ENCODE measurements at places on chromosomes 1 and 21.

DNA sequence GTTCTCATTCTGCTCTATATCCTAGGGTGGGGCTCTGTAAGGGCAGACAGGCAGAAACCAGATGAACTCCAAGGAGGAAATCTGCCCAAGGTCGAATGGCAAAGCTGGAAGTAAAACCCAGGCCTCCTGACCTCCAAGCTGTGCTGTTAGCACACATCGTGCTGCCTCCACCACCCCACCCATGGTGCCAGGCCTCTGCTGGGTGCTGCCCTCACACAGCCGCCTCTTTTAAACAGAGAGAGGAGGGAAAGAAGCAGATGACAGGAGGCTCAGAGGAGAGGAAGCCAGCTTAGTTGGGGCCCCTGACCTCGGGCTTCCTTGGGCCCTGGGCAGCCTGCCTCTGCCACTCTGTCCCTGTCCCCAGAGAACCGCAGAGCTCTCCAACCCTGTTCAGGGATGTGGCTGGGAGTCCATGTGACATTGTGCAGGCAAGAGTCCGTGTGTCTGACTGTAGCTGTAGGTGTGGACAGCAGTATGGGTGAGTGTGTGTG is 1.1 kb downstream of the SYNC start:
- no peak for DNase-seq

DNA sequence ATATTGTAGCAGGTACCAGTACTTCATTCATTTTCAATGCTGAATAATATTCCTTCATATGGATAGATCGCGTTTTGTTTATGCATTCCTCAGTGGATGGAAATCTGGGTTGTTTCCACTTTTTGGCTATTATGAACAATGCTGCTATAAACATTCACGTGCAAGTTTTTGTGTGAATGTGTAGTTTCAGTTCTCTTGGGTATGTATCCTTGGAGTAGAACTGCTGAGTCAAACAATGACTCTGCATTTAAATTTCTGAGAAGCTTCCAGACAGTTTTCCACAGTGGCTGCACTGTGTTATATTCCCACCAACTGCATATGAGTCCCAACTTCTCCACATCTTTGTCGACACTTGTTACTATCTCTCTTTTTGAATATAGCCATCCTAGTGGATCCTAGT is 138.0 kb upstream of the KLHDC7A start:
- no peak for DNase-seq

- no peak for DNase-seq
Observed at GRCh38 chr1:247332623-247333361, 1.1 kb upstream of the ZNF496 start.

DNA sequence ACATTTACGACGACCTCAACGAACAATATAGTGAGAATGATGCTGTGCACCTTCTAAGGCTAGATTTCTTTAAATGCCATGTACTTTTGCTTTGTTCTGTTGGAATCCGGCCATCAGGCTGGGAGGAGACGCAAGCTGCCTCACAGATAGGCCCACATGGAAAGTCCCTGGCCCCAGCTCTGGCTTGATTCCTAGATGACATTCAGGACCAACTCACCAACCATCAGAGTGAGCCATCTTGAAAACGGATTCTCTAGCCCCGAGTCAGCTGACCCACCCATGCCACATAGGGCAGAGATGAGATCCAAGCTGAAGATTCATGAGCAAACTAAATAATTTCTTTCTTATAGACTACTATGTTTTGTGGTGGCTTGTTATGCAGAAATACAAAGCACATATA is 164.4 kb downstream of the ZNF281 start:
- no peak for DNase-seq

DNA sequence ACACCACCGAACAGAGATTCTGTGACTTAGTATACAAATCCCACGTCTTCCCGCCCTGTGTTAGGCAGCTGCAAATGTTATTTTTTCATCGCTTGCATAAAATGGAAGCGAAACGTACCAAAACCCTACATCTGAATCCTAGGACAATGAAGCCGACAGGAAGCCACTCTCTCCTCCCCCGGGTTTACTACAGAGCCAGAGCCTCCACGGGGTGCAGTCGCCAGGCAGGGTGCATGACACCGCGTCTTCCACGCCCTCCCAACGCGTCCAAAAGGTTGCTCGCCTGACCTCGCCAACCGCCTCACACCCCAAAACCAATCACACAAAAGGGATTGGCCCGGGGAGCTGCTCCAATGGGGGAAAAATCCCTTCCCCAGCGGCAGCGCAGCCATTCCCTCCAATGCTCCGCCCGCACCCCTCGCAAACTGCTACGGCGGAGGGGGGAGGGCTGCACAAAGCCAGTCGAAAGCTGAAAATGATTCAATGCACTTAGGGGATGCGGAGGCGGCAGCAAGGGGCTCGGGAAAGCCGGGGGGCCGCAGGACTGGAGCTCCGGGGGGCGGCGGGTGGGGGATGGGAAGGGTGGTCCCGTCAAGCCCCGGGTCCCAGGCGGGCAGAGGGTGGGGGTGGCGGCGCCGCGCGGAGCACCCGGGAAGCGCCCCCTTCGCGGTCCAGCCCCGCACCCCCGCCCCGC is 701 bp downstream of the CEP170 start:
- peak; percentile 68 for DNase-seq

GRCh38 chr1:21875621-21876063 is 61.5 kb downstream of the HSPG2 start:
- no peak for DNase-seq

- DNase-seq = no peak
Observed at GRCh38 chr21:29034678-29035077, 10.2 kb downstream of the USP16 start.

- DNase-seq = no peak
Observed at GRCh38 chr1:186149591-186149990, 225.5 kb downstream of the TPR start.

DNA sequence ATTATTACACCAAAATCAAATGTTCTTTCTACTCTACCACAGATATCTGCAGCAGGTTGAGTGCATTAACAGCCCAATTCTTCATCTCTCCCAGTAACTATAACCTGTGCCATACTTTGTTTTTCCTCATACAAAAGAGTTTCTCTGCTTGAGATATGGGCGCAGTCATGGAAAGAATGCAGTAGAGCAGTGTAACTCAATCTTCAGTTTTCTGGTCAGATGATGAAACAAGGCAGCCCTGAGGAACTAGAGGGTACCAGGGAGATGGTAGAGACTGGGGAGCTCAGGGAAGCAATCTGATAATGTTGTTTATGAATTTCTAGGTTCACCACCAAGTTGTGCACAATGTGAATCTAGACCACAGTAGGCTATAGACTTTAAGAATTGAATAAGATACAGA is 39.6 kb downstream of the ASPM start:
- DNase-seq = no peak

GRCh38 chr1:159177272-159177907 is 6.0 kb downstream of the CADM3 start:
- DNase-seq = peak; percentile 22

DNA sequence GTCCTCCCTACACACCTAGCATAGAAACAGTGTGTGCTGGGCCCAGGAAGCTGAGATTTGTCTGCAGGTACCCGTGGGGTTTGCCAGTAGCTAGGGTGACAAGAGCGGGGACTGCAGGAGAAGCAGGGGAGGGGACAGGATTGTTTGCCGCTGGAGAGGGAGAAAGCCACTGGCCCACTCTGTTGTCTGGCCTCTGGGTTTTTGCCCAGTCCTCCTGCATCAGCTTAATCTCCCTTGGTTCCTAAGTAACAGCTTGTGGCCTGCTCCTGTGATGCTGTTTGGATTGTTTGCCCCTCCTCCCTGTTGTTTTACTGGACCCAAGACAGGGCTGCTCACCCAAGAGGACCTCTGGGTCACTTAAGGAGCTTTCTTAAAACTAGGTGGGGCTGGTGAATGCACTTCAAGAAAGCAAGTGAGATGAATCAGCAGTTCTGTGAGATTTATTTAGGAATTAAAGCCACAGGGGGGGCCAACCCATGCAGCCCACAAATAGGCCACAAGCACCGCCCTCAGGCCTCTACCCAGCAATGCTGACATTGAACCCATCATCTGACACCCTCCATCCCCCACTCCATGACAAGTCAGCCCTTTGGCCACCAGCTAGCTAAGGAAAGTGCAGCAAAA is 142.8 kb downstream of the ZZZ3 start:
- no peak for DNase-seq

- no peak for DNase-seq
Observed at GRCh38 chr1:113394043-113394862, 3.9 kb downstream of the MAGI3 start.

GRCh38 chr1:45326627-45327623 is at the start of gene HPDL:
Gene HPDL (plus strand): TSS chr1:45326895. CDS start chr1:45327149, 254 bp downstream.
- DNase-seq = peak; percentile 83

DNA sequence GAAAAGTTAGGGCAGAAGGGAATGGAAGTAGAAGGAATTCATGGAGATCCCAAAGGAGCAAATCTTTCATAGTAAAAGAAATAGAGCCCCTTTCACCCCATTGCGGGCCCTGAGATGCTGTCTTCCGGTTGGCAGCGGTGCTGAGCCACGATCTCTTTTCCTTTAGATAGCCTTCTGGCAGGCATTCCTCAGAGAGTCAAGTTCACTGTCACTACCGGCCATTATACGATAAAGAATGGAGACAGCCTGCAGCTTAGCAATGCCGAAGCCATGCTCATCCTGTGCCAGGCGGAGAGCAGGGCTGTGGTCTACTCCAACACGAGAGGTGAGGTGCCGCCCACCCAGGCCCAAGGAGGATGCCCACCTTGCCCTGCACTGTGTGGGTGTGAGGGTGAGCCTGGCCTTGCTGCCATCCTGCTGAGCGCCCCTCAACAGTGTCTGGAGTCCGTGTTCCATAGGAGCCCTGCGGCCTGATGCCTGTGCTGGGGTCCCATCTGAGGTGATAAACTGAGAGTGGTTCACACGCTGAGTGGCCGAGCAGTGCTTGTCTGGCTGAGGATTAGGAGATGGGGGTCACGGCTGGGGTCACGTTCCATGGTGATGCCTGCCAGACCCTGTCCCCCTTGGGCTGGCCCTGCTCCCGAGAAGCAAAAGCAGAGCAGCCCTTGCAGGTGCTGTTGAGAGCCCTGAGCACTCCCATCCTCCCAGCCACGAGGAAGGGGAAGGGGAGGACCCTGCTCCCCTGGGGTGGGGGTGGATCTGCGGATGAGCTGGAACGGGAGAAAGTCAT is 20.4 kb upstream of the PWP2 start:
- DNase-seq = no peak

GRCh38 chr1:43066578-43066977 is 105.5 kb downstream of the EBNA1BP2 start:
- no peak for DNase-seq

DNA sequence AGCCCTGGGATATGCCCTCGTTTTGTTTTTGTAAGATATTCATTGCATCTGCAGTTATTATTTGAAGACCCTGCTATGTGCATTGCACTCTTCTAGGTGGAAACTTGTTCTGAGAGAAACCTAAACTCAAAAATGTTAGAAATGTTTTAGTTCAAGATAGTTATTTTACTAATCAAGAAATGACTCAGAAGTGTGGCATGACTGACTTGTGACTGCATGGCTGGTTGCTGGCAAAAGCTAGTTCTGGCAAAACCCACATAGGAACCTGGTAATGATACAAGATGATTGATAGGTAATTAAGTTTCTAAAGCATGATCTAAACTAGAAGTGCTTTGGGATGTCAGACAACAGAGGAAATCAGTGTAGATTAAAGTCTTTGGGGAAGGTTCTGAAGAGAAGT is 33.8 kb upstream of the NFASC start:
- no peak for DNase-seq

- DNase-seq = no peak
Observed at GRCh38 chr1:232550007-232550406, 79.9 kb downstream of the SIPA1L2 start.

GRCh38 chr1:180155182-180155682 is 563 bp downstream of the QSOX1 start:
- no peak for DNase-seq

GRCh38 chr1:246459221-246459620 is 47.9 kb downstream of the SMYD3 start:
- no peak for DNase-seq

GRCh38 chr1:1164701-1165451 is 8.8 kb upstream of the TTLL10 start:
- DNase-seq = no peak

DNA sequence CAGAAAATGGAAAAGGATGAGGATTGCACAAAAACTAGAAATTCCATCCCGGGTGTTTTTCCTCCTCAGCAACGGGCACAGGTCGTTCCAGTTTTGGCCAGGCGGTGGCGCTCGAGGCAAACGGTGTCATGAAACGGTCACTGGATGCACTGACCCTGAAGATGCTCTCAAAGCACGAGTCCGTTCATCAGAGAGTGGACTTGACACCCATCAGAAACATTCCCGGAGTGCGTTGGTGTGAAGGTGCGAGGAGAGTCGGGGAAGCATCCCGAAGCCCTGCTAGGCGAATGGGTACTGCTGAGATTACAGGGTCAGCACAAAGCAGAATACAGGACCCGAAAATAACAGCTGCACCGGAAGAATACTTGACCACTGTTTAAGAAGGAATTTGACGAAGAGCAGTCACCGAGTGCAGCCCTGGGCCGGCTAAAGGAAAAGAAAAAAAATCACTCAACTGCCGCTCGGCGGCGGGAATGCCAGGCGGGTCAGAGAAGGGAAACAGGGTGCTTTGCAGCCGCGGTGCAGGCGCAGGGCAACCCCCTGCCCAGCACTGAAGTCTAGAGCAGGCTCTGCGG is 71.7 kb upstream of the ETS2 start:
- peak; percentile 87 for DNase-seq

- no peak for DNase-seq
Observed at GRCh38 chr1:158084336-158084735, 90.9 kb downstream of the KIRREL1 start.

GRCh38 chr1:170885551-170885950 is 49.8 kb upstream of the MROH9 start:
- no peak for DNase-seq

DNA sequence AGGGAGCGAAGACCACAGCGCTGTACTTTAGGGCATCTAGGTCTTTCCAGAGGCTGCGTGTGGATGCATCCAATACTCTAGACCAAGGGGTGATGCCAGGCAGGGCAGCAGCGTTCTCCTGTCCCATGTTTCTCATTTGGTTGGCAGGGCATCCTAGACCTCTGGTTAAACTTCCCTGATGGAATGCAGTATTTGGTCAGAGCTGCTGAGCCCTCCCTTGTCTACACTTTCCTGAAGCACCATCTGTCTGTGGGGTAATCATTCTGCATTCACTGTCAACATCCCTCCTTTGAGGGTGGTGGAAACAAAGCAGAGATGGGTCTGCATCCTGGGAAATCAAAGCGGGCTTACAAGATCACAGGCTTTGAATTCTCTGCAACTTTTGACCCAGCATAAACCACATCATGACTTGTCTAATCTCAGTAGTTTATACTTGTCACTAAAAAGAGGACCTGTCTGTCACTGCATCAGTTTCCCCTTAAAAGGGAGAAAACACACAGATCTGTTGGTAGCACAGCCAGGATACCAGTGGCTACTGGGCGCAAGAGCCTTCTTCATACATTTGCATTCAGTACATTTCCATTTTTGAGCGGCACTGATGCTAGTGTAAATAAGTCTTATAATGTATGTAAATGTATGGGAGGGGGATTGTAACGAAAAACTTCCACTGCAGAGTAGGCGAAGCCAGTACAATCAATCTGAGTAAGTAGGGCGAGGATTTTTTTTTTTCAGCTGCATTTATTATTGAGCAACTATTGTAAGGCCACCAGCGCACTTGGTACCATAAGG is 106.3 kb downstream of the GALNT2 start:
- no peak for DNase-seq

GRCh38 chr1:1554926-1555915 is 14.8 kb upstream of the TMEM240 start:
- no peak for DNase-seq

All from activated CD4-positive, alpha-beta T cell treated with anti-CD3 and anti-CD28 coated beads, Interleukin-2, amount 50 U/mL, for 48 hours (primary cell).